ENCODE measurements at places on chromosomes 1 and 21. TPM values are rescaled to one million over a fixed set of nuclear protein-coding genes. Genes with fewer than 3 reads are reported as not detected.

Gene PGLYRP4
- not detected for total RNA-seq

Gene DVL1
- total RNA-seq = 81.9 TPM

Gene CDK11A
- 25.0 TPM for total RNA-seq

Gene CXADR
- 1.2 TPM for total RNA-seq

Gene GBP4
- total RNA-seq = 0.15 TPM
